ENCODE measurements at places on chromosomes 7 and 10.

GRCh38 chr10:101397140-101397539 lies 43.2 kb downstream of the BTRC start:
- no peak for DNase-seq

- DNase-seq = no peak
These were observed 609.1 kb upstream of the ANKRD30A start for GRCh38 chr10:36516281-36516680.

GRCh38 chr10:71923138-71923692 lies 41.0 kb upstream of the CHST3 start:
- no peak for DNase-seq

DNA sequence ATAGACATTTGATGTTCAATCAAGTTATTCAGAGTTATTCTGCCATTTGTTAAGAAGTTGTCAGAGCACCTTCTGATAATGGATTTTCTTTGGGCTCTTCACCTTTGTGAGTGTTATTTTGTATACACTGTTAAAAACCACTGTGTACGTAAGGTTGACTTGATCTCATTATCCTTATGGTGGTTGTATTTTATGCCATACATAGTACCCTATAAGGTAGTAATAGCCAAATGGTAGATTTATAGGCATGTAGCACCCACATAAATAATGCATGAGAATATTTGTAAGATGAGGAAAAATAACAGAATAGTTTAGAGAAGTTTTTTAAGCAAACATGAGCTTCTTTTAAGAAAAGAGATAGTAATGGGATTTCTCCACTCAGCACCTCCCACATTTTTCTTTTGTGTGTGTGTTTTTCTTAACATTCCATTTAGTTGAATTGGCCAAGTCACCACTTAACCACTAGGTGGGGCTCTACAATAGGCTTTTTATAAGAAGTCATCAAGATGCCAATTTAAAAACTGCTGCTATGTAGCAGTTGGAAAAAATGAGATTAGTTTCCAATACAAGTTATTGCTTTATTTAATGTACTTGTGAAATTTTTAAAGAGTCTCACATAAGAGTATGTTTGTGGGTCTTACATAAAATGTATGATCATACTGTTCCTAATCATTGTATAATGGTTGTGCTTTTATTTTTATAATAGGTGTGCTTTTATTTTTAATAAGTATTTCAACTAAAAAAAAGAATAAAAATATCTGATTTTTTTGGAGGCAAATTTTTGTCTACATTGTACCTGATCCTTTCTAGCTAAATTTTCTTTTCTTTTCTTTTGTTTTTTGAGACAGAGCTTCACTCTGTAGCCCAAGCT lies 41.1 kb upstream of the STMP1 start:
- no peak for DNase-seq

- DNase-seq = no peak
These were observed 198.9 kb downstream of the REEP3 start for GRCh38 chr10:63720072-63720537.

GRCh38 chr10:30705101-30705624 lies 75.6 kb upstream of the LYZL2 start:
- DNase-seq = no peak

GRCh38 chr10:123706236-123706635 lies 40.1 kb downstream of the GPR26 start:
- DNase-seq = no peak

DNA sequence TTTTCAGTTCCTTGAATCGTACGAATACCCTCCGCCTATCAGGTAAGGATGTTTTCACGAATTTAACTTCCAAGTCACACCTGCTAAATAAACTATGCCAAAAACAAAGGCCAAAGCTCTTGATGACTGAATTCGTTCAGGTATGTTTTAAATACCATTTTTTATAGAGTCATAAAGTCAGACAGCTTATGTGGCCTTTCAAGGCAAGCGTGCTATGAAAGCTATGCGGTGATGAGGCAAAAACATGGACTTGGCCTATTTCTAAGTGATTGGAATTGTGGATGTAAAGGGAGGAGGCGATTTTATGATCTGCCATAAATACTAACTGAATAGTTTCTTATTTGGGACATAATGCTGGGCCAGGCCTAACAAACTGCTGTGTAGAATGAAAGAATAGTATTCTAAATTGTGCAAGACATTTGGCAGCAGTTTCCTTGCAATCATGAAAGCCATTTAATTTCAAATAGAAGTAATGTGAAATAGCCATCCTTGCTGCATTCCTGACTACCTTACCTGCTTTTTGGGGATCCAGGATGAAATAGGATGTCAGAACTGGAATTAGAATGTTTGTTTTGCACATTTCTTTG lies 14.0 kb downstream of the SLC39A12 start:
- no peak for DNase-seq

DNA sequence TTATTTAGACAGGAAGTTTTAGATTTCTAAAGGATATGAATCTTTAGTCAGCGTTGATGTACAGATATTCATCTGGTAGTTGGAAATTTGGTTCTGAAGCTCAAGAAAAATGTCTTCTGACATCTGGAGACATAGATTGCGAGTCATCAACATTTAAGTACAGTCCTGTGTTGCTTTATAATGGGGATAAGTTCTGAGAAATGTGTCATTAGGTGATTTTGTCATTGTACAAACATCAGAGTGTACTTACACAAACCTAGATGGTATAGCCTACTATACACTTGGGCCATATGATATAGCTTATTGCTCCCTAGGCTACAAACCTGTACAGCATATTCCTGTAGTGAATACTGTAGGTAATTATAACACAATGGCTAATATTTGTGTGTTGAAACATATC lies 49.6 kb upstream of the UBN2 start:
- DNase-seq = no peak

DNA sequence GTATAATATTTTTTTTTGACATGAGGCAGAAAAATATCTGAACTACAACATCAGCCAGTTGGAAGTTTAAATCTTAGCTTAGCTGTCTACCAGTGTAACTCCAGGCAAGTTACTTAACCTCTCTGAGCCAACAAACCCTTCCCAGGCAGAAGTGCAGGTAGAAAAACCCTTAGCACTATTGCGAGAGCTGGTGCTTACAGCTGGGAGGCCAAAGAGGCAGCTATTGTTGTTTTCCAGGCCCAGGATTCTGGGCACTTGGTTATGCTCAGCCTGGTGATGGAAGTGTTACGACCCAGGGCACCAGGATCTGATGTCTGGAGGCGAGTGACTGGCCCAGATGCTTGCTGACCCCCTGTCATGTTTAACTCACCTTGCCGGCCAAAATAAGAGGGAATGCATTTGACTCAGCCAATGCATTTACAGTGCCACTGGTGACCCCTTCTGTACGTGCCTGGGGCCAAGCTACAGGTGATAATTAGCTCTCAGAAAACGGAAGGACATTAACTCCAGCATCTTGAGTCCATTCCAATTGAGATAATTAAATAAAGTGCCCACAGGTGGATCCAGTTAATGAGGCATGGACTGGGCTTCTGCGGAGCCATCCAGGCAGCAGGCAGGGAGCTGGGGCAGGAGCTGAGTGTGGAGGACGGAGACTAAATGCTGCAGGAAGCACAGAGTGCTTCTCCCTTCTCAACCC lies 126.5 kb upstream of the HABP2 start:
- DNase-seq = no peak

GRCh38 chr7:3397324-3397723 lies 96.3 kb downstream of the SDK1 start:
- no peak for DNase-seq

GRCh38 chr10:31622978-31623377 lies 304.0 kb downstream of the ZEB1 start:
- no peak for DNase-seq

DNA sequence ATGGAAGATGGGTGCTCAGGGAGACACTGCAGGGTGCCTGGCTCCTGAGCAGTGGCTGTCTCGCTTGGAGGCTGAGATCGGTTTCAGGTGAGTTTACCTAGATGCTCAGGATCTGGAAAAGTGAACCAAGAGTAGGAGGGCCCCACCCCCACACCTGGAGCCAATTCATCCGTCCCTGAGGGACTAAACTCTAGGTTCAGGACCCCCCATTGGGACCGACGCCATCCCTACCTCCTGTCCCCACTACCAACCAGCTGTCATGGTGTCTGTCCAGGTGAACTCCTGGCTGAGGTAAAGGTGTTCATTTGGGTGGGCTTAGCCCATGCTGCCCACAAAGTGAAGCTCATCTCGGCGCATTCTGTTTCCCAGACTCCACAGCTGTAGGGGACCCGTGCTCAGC lies 174.6 kb upstream of the PLPP4 start:
- no peak for DNase-seq

- DNase-seq = no peak
These were observed 6.6 kb downstream of the GDF10 start for GRCh38 chr10:47306387-47307210.

- no peak for DNase-seq
These were observed 68.6 kb upstream of the SEM1 start for GRCh38 chr7:96778263-96778662.

DNA sequence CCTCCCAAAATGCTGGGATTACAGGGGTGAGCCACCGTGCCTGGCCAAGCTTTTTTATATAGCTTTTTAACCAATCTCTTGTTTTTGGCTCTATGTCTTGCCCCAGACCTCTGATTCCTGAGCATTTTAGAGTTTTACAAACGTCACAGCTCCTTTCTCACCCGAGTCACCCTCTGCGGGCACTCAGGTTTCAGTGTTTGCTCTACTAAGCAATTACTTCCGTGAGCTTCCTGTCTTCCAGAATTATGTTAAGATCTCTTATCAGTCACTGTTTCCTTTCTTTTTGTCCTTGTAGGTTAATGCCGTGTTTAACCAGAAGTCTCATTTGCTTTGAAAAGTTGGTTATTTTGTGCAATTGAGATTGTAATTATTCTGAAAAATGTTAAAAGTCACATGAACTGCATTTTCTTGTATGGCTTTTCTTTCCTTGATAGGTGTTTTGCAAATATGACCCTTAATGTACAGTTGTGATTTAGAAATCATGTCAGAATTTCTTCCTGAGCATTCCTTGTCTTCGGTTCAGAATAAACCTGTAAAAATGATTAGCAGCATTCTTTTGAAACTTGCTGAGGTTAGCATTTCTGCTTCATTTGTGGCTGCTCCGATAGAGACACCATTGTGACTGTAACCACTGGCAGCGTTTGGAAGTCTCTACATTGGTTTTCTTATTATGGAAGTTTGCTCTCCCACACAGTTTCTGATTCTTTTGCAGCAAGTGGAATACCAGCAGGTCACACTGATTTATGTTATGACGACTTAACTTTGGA lies 4.5 kb upstream of the HKDC1 start:
- DNase-seq = no peak

DNA sequence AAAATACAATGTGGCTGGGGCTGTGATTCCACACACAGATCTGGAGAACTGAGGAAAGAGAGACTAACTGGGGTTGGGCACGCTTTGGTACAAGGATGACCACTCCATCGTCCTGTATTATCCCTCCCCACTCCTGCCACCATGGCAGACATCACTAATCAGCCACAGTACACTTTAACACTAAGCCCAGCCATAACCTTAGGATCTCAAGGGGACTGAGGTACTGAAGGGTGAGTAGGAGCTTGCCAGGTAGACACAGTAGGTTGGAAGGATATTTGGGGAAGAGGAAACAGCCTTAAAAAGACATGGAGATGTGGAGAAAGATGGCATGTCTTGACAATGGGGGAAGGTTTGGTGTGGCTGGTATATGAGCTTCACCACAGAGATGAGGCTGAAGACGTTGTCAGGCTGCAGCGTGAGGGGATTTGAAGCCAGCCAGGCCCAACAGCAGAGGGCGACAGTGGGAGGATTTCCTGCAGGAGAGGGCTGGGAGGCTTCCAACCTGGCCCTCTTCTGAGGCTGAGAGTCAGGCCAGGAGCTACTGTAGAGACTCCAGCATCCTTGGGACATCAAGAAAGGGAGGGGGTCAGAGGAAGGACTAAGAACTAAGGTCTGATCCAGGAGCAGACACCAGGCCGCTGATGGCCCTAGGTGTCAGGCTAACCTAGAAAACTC lies 58.6 kb upstream of the COL13A1 start:
- DNase-seq = no peak

- DNase-seq = no peak
These were observed 130.1 kb upstream of the VWC2 start for GRCh38 chr7:49643321-49643720.

DNA sequence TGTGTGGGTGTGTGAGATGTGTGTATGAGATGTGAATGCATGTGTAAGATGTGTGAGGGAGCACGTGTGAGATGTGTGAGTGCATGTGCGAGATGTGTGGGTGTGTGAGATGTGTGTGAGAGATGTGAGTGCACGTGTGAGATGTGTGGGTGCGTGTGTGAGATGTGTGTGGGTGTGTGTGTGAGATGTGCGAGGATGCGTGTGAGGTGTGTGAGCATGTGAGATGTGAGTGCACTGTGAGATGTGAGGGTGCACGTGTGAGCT lies 31.0 kb downstream of the PPIF start:
- DNase-seq = no peak

DNA sequence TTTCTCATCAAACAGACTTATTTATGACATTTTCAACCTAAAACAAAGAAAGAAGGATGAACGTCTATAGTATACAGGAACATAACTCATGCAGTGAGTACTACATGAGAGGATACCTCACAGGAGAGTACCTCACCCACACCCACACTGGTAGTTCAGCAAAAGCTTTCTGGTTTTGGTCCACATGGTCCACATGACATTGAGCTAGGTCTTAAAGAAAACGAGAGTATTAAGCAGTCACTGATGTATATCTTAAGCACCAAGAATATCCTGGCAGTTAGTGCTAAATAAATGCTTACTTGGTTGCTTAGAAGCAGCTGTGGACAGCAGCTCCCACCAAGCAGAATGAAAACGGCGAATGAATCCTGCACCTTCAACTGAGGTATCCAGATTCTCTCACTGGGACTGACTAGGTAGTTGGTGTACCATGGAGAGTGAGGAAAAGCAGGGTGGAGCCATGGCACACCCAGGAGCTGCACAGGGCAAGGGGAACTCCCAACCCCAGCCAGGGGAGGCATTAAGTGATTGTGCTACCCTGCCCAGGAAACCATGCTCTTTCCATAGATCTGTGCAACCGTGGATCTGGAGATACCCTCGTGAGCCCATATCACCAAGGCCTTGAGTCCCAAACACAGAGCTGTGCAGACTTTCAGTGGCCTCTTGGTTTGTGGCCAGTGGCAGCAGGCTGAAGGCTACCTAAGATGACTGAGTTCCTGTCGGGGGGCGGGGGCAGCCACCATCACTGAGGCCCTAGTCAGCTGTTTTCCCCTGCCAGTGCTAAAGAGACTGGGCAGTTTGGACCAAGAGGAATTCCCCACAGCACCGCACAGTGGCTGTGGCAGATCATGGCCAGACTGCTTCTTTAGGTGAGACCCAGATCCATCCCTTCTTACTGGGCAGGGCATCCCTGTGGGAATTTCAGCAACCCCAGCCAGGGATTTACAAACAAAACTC lies 143.4 kb downstream of the SGMS1 start:
- no peak for DNase-seq
